Motor neuron (in vitro differentiated cells): ENCODE measurements at places on chromosomes 5 and 9. TPM values are rescaled to one million over a fixed set of nuclear protein-coding genes. Genes with fewer than 3 reads are reported as not detected.
A peak's percentile ranks its signal among the peaks of the same experiment; 100 is the strongest.

DNA sequence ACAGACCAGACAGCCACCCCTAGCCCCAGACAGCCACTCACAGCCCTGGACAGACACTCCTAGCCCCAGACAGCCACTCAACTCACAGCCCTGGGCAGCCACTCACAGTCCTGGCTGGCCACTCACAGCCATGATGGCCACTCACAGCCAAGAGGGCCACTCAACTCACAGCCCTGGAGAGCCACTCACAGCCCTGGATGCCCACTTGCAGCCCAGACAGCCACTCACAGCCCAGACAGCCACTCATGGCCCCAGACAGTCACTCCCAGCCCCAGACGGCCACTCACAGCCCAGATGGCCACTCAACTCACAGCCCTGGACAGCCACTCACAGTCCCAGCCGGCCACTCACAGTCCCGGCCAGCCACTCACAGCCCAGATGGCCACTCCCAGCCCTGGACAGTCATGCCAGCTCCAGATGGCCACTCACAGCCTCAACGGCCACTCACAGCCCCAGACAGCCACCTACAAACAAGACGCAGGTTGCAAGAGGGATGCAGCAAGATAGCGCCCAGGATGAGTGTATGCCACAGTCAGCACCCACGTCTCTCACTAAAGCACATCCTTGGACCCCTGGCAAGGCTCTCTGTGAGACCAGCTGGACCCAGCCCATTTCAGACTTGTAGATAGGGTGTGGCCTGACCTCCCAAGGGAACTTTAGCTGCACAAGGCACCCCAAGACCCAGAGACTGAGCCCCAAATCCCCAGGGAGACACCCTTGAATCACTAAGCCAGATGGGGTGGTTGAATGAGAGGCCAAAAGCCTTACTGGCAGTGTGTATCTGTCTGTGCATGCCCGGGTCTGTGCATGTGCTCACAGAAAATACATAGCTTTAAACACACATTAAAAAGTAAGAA, 22.4 kb downstream of the ZDHHC11B start:
- peak; percentile 61 for ATAC-seq

GRCh38 chr5:151318850-151319732, 15.5 kb upstream of the SLC36A3 start:
- no peak for ATAC-seq

- ATAC-seq, result no peak
Measured at GRCh38 chr9:99868845-99869244, 37.6 kb upstream of the STX17 start.

DNA sequence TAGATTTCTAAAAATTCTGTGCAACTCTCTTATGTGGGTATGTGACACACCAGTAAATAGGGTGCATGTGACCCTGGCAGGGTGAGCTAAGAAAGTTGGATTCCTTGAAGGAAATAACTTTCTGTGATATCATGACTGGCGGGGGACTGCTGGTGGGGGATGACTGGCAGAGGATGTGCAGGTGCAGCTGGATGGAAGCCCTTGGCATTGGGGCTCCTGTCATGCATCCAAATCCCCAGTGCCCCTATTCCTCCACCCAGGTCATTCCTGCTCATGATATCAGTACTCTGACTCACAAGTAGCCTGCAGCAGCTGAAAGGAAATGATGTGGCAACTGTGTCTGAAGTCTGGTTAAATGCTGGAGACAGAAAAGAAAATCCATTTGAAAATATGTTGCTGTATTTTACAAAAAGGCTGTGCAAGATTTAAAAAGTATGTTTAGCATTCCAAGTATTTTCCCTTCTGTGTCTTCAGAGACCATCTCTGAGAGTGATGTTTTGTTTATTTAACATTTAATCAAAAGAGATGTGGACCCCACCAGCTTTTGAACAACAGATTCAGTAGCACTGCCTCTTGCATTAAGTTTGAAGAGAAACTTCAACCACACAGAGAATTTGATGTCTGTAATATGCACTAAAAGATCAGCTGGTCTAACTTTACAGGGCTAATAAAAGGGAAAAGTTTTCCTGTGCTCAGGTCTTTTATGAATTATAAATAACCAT, 17.9 kb upstream of the ZSWIM6 start:
- peak; percentile 85 for ATAC-seq

FOXD4L3 gene
- total RNA-seq, result 0.23 and 0.57 TPM in 2 replicates

PCDHA6 gene
- total RNA-seq, result 2.9 and 3.6 TPM in 2 replicates

SLC36A3 gene
- 0.10 and 0.23 TPM in 2 replicates for total RNA-seq

PCDHGA7 gene
- total RNA-seq, result 4.6 and 5.8 TPM in 2 replicates

GLIPR2 gene
- total RNA-seq, result 1.4 and 1.6 TPM in 2 replicates
